Suppressor macrophage treated with lipopolysaccharide for 1 hour (primary cell): ENCODE measurements at places on chromosomes 12 and 14.

- DNase-seq = no peak
Observed at GRCh38 chr14:106395456-106396050, 869.2 kb downstream of the TMEM121 start.

- DNase-seq = no peak
Observed at GRCh38 chr12:17148706-17149105, 542.7 kb upstream of the LMO3 start.

GRCh38 chr14:76919431-76920330 is 93.5 kb downstream of the LRRC74A start:
- DNase-seq = peak; percentile 73

DNA sequence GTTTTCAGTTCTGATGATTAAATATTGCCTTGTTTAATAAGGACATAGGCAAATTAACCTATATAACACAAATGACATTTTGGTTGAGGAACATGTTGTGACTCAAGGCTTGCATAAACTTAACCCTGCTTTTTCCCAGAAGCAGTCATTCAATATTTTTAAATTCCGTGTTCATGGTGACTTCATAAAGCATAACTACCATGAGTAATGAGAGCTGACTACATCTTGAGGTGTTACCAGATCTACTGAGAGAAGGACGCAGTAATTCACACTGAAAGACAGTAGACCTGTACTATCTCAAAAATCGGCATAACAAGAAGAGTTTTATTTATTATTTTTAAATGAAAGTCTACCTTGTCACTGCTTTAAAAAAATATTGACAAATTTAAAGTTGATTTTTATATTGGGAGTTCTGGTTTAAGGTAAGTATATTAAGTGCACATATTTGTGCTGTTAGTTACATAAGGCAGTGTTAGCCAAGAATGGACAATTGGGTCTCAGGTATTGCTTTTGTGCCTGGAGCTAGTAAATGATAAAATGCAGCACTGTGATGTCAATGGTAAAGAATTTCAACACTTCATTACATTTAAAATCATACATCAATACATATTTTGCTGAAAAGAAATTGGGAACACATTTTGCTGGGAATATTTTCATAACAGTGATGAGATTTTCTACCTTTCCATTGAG is 1198.5 kb downstream of the FSCB start:
- DNase-seq = no peak

- peak; percentile 75 for DNase-seq
Observed at GRCh38 chr12:124497039-124497438, 70.4 kb downstream of the NCOR2 start.

DNA sequence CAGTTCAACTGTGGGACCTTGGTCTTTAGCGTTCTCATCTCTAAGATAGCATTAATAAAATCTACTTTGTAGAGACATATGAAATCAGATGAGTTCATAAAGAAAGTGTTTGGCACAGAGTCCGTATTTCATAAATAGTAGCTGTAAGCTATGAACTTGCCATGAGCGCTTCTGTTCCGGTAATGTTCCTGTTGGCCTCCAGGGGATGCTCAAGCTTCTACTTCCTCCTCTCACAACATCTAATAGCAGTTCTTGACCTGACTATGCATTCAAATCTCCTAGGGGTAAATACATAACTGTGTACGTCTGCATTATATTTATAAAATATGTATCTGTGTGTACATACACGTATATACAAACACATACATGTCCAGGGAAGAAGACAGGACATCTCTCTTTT is 288.2 kb upstream of the TMPO start:
- DNase-seq = peak; percentile 40

DNA sequence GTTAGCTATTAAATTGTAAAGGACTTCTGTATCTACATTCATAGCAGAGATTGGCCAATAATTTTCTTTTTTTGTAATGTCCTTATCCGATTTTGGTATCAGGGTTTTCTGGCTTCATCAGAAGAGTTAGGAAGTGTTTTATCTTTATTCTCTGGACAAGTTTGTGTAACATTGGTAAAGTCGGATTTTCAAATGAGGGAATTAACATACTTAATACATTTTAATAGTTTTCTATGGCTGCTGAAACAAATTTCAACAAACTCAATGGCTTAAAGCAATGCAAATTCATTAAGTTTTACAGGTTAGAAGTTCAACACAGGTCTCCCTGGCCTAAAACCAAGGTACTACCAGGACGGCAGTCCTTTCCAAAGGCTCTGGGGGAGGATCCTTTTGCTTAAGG is 13.2 kb upstream of the SLC8A3 start:
- DNase-seq = no peak

DNA sequence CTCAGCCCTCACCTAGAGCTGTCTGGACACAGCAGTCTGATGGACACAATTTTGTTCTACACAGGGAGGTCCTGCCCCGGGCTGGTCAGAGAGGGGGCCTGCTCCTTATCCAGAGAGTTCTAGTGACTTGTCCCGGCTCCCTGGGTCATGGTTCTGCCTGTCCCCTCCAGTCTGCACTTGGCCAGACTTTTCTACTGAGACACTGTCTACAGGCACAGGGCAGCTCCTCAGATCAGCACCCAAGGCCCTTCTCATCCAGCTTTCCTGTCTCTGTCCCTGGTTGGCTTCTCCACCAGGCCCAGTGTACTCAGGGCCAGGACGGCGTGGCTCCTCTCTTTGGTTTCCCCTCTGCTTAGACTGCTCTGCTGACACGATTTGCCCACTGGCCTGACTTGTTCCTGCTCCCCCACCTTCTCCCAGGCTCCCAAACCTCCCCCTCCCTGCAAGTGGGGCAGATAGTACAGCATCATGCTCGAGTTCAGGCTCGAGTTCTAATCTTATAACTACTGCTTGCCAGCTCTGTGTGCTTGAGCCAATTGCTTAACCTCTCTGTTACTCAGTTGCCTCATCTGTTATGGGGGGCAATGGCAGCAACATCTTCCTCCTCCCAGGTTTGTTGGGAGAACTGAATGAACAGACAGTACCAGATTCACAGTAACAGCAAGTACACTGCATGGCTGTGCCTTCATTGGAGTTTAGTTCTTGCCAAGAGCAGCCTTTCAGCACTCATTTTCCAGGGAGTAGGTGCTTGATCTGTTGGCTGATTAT is 22.0 kb upstream of the COL2A1 start:
- no peak for DNase-seq

DNA sequence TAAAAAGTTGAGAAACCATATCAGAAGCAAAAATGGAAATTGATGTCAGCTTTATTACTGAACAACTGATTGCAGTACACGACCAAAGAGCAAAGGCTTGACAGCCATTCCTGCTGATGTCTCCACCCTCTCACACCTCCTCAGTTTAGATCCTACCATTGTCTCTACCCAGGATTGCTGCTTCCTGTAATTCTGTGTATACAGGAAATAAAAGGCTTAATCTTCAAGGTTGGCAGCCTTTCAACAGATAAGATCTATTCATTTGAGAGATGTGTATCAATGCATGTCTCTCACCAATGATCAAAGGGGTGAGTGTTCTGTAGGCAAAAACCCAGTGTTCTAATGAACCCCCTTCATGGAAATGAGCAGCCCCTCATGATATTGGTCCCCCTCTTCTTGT is 27.0 kb downstream of the SLCO1C1 start:
- no peak for DNase-seq

- no peak for DNase-seq
Observed at GRCh38 chr14:68223631-68224030, 404.1 kb downstream of the RAD51B start.

DNA sequence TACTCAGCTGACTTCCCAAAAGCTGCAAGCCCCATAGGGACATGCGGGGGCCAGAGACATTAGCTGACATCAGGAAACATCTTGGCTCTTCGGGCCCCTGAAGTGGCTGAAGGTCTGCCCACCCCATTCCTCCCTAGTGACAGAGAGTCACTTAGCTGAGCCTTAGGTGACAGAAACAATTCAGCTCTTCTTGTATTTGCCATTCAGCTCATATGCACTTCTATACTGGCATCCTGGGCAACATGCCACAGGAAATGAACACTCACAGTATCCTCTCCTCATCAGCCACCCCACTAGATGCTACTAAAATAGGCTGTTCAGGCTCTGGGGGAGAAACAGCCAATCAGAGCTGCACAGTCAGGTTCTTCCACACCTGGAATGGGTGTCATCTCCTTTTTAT is 3.4 kb downstream of the DCTN2 start:
- no peak for DNase-seq

- no peak for DNase-seq
Observed at GRCh38 chr12:14893506-14894250, 8.0 kb upstream of the MGP start.

DNA sequence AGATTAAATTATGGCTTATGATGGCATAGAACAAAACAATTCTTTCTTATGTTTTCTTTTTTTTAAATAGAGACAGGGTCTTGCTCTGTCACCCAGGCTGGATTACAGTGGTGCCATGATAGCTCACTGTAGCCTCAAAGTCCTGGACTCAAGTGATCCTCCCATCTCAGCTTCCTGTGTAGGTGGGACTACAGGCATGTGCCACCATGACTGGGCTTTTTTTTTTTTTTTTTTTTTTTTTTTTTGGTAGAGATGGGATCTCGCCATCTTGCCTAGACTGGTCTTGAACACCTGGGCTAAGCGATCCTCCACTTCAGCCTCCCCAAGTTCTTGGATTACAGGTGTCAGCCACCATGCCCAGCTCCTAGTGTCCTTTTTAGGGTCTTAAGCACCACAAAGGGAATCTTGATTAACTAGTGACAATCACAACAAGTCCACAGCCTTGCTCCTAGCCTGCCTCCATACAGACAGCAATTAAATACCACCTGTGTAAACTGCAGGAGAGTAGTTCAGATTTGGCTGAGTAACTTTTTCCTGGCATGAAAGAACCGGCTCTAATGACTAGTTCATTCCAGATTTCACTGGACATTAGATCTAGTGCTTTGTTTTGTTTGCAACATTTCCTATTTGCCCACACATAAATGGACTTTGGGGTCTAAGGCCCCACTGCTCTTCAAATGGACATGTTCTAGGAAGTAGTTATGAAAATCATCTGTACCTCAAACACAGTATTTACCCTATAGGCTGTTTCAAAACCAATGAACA is 61.6 kb downstream of the SH2B3 start:
- no peak for DNase-seq

DNA sequence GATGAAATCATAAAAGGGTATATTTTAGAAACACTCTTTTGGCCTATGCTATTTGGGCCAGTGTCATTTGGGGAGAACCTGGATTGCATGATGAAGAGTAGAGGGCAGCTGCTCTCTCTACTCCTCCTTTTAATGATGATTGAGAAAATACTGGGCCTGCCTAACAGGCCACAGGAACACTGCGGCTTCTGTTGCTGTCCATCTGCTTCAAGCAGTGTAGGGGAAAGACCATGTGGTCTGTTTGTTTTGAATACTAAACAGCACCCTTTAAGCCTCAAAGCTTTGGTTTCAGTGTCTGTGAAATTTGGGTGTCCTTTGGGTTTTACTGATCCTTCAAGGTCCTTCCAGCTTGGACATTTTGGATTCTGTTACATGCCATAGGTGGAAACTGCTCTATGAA is 78.0 kb downstream of the TTC6 start:
- DNase-seq = no peak

- DNase-seq = no peak
Observed at GRCh38 chr12:113874999-113875561, 91.0 kb downstream of the RBM19 start.

- no peak for DNase-seq
Observed at GRCh38 chr12:59040656-59041055, 120.4 kb upstream of the LRIG3 start.

DNA sequence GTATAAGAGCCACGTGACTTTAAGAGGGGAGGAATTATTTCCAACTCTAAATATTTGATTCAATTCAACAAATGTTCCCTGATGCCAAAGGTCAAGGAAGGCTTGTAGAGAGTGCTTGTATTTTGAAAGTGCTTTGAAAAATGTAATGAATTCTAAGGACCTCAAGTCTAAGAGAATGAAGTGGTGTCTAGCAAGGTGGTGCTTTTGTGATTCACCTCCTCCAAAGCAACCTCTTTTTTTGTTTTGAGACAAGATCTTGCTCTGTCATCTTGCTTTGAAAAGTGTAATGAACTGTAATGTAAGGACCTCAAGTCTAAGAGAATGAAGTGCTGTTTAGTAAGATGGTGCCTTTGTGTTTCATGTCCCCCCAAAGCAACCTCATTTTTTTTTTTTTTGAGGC is 13.7 kb downstream of the AK7 start:
- no peak for DNase-seq

GRCh38 chr12:56082382-56082781 is 2.4 kb downstream of the ERBB3 start:
- DNase-seq = no peak

DNA sequence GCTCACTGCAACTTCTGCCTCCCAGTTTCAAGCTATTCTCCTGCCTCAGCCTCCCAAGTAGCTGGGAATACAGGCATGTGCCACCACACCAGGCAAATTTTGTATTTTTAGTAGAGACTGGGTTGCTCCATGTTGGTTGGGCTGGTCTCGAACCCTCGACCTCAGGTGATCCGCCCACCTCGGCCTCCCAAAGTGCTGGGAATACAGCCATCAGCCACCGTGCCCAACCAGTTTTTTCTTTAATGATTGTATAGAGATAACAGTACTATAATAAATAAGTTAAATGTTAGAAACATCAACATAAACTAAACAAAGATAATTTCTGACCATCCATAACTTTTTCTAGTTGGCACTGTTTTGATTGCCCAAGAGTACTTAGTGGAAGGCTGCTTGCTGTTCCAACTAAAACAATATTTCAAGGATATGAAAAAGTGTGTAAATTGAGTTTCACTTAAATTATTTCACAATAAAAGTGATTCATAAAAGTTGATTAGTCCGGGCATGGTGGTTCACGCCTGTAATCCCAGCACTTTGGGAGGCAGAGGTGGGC is 5.6 kb downstream of the GON7 start:
- DNase-seq = no peak

- DNase-seq = no peak
Observed at GRCh38 chr14:72824051-72824450, 69.8 kb downstream of the DPF3 start.

DNA sequence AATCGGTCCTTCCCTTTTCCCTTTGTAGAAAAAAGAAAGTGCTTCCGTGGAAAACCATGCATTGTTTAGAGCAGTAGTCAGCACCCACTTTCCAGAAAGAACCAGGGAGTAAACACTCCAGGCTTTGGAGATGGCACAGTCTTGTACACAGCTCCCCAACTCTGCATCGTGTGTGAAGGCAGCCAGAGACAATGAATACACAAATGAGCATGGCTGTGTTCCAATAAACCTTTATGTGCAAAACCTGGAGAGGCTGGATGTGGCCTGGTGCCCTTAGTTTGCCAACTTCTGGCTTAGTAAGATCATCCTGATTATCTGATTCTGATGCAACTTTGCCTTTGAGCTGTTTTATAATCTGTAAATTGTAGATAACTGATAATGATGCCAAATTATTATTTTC is 463.4 kb upstream of the TMEM132C start:
- DNase-seq = no peak

GRCh38 chr12:116478243-116478773 is 80.9 kb upstream of the MAP1LC3B2 start:
- DNase-seq = no peak

DNA sequence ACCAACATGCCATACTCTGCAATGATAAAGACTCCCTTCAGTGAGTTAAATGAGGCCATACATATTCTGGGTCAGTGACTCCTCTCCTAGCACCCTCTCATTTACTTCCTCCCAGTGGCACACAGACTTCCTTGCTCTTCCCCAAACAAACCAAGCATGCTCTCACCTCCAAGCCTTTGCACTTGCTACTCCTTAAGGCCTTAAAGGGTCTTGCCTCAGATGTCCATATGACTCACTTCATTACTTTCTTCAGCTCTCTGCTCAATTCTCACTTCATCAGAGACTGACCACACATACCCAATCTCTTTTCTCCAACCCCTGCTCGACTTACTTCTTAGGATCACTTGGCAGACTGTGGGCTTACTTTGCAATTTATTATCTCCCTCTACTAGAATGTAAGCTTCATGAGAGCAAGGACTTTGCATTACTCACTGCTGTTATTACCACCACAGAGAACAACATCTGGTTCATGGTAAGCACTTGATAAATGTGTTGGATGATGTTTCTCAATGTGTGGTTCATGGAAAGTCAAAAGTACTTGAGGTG is 22.8 kb downstream of the DDX24 start:
- DNase-seq = no peak
